Fibroblast of skin of scalp (primary cell): ENCODE measurements at places on chromosomes 16 and 17.

DNA sequence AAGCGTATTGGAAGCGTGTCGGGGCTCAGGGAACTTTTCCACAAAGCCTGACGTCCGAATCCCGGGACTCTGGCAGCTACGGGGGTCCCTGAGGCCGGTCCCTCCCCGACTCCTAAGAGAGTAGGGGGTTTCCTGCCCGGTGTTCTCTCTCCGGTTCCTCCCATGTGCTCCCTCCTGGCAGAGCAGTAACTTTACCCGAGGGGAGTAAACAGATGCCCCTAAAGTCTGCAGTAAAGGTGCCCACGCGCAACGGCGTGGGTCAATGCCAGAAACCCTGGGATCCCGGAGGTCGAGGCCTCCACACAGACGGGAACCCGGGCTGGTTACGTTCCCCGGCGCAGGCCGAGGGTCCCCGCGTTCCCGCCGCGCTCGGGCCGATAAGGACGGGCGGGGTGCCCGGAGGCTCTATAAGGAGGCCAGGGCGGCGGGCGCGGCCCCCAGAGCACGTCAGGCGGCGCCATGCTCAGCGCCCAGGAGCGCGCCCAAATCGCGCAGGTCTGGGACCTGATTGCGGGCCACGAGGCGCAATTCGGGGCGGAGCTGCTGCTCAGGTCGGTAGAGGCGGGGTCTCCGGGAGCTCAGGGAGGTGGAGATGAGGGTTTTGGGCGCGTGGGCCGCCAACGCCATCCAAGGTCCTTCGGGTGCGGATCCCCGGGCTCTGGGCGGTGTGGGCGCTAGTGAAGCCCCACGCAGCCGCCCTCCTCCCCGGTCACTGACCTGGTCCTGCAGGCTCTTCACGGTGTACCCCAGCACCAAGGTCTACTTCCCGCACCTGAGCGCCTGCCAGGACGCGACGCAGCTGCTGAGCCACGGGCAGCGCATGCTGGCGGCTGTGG lies at the start of gene HBM:
Gene HBM, plus strand, starts transcription at position 440 of the 836 bp plus-strand sequence. Its CDS starts 20 bp downstream, at position 460.
- no peak for DNase-seq

DNA sequence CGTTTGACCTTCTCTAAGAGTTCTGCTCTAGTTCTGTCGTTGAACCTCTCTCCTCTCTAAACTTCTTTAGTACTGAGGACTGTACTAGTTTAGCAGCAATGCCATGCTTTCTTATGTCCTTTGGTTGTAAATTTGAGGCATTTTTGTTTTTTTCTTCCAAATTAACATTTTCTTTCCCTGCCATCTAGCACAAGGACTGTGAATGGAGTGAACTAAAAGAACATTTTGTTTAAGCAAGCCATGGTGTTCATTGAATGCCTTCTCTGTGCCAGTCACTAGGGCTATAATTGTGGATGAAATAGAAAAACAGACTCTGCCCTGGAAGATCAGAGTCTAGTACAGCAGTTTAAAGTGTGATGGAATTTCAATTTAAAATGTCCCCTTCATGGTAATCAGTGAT lies 137.9 kb downstream of the FTO start:
- DNase-seq, result no peak

GRCh38 chr17:7080456-7081041 lies 498 bp upstream of the CLEC10A start:
- no peak for DNase-seq

DNA sequence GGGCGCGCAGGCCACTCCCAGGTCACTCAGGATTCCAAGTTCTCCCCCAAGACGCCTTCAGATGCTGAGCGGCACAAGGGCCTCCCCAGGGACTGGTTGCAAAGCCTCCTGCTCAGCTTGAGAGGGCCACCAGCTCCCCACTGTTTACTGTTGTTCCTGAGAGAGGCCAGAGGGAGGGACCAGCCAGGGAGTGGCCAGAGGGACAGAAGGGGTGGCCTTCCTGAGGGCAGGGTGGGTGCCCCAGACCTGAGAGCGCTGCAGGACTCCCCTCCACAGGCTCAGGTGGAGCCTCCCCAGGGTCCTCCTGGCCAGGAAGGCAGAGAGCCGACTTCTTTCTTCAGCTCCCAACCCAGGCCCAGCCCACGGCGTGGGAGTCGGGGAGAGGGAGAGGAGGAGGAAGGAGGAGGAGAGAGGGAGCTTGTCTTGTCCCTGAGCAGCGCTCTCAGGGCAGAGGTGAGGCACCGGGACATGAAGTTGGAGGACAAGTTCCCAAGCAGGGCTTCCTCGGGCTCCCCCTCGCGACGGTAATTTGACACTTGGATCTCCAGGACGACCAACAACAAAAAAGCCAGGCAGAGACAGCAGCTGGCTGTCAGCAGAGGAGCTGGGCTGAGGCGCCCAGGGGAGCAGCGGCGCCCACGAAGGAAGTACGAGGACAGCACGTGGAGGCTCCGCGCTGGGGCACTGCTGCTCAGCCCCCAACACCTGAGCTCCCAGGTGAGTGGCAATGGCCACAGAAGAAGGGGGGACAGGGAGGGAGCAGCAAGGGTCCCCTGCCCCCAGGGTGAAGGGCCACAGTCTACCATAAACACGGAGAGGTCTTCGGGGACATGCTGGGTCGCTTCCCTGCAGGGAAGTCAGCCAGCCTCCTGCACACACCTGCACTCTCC lies 497 bp downstream of the SMIM5 start:
- DNase-seq, result peak; percentile 88

GRCh38 chr16:66471716-66472393 lies 44.8 kb downstream of the BEAN1 start:
- no peak for DNase-seq

- no peak for DNase-seq
Measured at GRCh38 chr16:87849419-87850008, 19.8 kb downstream of the SLC7A5 start.

DNA sequence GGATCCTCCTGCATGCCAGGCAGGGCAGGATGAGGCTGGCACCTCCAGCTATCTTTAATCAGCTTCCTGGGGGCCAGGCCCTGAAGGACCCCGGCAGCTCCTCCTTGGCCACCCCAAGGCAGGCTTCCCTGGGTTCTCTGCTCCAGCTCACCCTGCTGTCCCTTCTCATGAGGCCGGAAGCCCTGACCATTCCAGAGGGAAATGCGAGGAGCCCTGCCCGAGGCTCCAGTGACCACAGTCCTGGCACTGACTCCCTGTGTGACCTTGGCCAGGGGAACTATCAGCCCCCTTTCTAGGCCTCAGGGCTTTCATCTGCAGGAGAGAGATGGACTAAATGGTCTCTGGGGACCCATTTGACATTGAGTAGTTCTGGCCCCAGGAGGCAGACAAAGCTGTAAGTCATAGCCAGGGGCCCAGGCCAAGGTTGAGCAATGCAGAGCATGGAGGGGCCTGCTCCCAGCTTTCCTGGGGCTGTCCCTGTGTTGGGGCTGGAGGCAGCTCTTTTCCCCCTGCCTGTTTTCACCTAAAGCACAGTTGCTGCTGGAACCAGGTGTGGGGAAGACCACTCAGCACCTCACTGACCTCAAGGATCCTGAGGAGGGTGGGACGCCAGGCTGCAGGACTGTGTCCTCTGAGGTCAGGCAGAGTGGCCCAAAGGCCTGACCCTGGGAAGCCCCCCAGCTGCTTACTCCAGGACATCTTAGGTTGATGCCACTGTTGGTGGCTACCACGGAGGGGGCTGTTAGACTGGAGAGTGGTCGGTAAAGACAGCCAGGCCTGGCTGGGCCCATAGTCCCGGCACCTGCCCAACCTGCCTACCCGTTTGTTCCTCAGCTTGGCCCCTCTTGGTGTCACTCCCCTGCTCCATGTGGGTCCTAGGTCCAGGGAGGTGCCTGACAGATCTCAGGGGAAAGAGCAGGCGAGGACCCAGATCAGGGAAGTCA lies 8.1 kb downstream of the KCNH6 start:
- DNase-seq, result no peak

DNA sequence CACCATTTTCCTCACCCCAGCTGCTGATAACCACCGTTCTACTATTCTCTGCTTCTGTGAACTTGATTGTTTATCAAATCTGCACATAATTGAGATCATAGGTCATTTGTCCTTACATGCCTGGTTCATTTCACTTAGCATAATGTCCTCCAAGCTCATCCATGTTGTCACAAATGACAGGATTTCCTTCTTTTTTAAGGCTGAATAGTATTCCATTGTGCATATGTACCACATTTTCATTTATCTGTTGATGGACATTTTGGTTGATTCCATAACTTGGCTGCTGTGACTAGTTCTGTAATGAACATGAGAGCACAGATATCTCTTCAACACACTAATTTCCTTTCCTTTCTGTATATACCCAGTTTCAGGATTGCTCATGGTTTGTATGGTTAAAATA lies 225.3 kb upstream of the TBX2 start:
- DNase-seq, result no peak

DNA sequence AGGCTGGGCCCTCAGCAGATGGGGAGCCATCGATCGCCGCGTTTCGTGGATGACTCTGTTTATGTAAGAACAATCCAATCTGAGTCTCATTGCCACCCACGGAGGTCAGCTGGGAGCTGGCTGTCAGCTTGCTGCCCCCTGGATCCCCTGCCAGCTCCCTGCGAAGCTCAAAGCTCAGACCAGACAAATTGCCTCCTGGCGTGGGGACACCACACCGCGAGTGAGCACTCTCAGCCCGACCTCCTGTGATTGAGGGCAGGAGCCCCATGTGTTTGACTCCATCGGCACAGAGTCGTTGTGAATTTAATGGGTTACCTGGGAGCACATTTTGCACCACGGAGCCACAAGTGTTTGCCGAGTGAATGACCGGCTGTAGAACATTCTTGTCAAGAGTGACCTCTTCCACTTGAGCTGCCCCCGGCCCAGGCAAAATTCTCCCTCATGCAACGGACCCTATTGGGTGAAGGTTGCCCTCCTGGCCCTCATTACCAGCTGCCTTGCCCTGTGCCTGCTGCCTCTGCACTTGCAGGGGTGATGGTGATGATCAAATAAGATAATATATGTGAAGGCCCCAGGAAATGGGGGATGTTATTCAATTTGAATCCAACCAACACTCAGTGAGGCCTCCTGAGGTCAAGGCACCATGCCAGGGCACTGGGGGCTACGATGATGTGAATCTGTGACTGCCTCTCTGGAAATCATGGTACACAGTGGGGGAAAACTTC lies 7.6 kb upstream of the GFAP start:
- DNase-seq, result no peak

- no peak for DNase-seq
Measured at GRCh38 chr16:71724320-71724751, at the start of gene PHLPP2. PHLPP2 (minus strand) TSS chr16:71724701; CDS start chr16:71714795, 9,906 bp downstream.

DNA sequence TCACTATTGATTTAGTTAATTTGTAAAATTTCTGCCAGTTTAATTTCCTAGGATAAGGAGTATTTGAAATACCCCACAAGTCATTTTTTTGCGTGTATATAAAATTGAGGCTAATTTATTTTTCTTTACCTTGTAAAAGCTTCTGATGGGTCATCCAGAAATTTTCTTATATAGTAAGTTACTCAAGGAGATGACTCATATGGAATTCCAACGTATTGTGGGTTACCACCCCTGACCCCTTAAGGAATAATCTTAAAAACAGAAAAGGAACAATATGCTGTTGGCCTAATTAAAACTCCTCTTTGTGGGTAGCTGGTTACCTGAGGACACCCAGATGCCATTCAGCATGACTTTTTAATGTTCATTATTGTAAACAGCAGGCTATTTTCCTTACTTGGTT lies 13.6 kb downstream of the HEATR6 start:
- no peak for DNase-seq

DNA sequence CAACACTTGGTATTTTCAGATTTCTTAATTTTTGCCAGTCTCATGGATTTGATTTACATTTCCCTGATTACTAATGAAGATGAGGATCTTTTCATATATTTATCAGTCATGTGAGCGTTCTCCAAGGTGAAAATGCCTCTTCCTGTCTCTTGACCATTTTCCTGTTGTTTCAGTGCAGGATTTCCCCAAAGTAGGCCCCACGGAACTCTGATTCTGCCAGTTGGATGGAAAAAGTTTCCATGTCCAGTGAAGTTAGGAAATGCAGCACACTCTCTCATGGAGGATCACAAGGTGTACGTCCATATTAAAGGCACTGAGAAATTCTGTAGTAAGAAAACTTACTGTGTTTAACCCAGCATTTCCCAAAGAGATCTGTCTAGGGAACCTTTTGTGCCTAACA lies 16.5 kb upstream of the LIMD2 start:
- DNase-seq, result no peak

- DNase-seq, result no peak
Measured at GRCh38 chr16:48247311-48247710, at the start of gene ABCC11. ABCC11 (minus strand) TSS chr16:48247539; CDS start chr16:48231921, 15,618 bp downstream.

- DNase-seq, result no peak
Measured at GRCh38 chr17:12644623-12645022, 21.1 kb upstream of the MYOCD start.

- no peak for DNase-seq
Measured at GRCh38 chr17:3585826-3586225, 23.4 kb downstream of the TRPV1 start.

DNA sequence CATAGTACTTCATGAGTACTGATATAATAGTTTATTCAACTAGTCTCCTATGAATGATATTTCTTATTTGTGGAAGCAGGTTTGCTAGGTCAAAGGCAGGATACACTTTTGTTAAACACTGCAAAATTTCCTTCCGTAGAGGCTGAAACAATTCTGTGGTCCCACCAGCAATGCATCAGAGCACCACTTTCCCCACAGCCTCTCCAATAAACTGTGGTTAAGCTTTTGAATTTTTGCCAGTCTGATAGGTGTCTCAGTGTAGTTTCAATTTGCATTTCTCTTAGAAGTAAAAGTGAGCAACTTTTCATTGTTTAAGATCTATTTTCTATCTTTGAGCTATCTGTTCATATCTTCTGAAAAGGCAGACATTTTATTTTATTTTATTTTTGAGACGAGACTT lies 36.4 kb upstream of the CORO6 start:
- DNase-seq, result no peak

GRCh38 chr16:89442588-89442987 lies 47.8 kb downstream of the ANKRD11 start:
- no peak for DNase-seq

DNA sequence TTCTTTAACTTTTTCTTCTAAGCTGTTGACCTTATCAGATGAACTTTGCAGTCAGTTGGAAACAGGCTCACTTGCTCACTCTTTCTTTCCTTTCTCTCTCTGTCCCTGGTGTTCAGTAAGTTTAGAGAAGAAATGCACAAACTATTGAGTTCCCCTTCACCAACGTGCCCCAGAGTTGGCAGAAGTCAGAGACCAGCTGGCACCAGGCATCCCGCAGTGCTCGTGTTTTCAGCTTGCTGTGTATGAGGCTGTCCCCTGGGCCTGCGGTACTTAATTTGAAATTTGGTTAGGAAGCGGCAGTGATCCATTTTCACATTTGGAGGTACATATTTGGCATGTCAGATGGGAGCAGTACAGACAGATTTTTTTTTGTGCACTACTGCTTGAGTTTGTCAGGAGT lies 258.6 kb downstream of the SNX29 start:
- DNase-seq, result peak; percentile 20
